ENCODE measurements at places on chromosomes 6 and 20.

DNA sequence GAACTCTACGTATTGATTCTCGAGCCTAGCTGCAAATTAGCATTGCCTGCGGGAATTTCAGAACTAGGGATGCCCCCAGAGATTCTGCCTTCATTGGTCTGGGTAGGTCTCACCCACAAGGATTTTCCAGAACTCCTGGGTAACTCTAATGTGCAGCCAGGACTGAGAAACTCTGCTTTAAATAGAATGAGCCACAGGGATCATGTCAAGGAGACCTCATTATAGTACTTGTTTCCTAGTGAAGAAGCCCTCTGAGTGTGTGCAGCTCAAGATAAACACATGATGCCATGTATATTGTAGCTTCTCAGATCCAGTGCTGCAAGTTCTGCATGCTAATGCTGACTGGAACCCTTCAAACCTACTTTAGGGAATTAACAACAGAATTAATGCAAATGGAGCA, 179.2 kb downstream of the PHACTR1 start:
- no peak for DNase-seq

GRCh38 chr6:17161076-17161475, 59.2 kb downstream of the STMND1 start:
- DNase-seq, result no peak

- no peak for DNase-seq
Observed at GRCh38 chr20:43243672-43244269, 54.1 kb upstream of the PTPRT start.

DNA sequence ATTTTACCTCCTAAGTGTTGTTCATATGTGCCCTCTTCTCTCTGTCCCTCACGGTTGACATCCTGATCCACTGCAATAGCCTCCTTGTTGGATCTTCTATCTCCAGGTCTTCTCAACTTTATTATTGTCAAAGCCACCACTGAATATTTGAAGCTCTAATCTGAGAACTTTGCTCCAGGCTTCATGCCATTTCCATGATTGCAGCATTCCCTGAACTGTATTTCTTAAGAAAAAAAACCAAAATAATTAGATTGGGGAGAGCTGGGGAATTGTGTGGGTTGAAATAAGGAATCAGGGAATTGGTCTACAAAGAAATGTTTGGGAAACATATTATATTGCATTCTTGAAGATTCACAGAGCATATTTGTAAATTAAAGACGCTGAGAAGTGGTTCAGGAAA, 2.5 kb upstream of the STX7 start:
- DNase-seq, result no peak

DNA sequence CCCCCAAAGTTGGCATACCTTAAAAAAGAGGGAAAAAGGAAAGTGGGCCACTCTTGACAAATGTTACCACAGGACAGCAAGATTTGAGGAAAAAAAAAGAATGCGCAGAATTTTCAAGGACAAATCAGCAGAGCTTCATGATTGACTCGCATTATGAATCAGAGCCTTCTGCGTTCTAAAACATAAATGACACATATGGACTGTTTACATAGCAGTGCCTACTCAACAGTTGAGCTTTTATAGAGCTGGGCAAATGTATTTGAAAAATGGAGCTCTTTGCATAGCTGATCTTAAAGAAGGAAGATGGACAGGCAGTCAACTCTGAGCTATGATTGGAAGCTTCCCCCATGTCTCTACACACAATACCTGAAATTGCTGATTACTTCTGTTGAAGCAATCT, 213.2 kb upstream of the NT5E start:
- DNase-seq, result no peak

DNA sequence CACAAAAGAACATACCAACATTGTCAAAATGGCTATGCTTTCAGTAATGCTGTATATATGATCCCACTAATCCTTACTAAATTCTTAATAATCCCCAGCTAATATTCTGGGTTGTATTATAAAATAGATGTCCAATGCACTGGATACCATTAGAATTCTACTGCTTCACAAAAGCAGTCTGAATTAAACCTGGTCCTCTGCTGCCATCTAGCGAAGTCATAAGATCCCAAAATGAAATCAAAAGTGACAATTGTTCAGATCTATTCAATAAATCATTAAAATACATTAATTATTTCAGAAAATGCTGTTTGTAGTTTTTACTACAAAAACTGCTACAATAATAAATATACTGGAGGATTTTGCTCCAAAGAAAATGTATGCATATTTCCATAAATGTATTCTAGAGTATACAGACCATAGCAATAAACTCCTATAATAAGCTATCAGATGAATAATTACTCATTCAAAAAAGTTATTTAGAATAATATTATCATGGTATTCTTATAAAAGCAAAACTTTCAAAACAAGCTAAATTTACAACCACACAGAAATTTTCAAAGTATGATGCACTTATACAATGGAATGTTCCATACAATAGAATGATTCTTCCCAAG, 92.6 kb downstream of the RNGTT start:
- no peak for DNase-seq

GRCh38 chr6:134702279-134702678, 247.6 kb downstream of the ALDH8A1 start:
- no peak for DNase-seq

DNA sequence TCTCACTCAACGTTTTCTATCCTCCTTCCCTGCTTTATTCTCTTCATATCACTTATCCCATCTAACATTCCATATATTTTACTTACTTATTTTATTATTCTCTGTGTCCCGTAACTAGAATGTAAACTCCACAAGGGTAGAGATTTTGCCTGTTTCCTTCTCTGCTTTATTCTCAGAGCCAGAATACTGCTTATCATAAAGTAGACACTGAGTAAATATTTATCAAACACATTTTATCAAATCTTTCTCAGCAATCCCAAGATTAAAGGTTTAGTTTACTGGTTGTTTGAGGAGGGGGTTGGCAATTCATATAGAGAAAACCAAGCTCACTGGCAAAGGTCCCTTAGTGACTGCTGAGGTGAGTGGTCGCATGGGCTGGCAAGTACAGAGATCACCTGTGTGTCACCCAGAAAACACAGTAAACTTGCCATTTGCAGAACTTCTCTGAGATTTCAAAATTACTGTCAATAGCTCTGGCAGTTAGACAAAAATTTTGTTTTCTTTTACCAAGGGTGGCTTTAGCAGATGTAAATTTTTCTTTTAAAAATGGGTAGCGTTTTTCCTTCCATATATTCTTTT, 662.4 kb downstream of the UTRN start:
- no peak for DNase-seq

DNA sequence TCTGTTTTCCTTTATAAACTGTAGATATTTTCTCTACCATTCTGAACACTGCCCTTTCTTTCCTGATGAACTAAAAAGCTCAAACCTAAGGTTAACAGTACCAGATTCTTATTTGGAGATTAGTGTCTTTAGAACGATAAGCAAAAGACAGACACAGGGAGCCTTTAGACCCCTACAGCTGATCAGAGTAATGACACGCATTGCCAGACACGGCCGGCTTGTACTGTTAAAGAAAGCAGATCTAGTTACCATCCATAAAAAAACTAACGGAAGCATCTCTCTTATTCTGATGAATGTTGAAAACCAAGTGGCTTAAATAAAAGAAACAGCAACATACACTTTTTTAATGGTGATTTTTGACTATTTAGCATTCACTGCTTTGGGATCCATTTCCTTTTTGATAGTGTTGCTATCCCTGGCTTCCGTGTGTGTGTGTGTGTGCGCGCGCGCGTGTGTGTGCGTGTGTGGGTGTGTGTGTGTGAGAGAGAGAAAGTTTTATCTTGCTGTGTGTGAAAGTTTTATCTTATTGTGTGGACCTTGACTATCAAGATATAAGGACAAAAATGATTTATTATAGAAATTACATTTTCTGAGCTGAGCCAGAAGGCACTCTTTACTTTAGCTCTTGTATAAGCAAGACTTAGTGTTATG, 95.6 kb upstream of the SLC35B3 start:
- DNase-seq, result no peak

DNA sequence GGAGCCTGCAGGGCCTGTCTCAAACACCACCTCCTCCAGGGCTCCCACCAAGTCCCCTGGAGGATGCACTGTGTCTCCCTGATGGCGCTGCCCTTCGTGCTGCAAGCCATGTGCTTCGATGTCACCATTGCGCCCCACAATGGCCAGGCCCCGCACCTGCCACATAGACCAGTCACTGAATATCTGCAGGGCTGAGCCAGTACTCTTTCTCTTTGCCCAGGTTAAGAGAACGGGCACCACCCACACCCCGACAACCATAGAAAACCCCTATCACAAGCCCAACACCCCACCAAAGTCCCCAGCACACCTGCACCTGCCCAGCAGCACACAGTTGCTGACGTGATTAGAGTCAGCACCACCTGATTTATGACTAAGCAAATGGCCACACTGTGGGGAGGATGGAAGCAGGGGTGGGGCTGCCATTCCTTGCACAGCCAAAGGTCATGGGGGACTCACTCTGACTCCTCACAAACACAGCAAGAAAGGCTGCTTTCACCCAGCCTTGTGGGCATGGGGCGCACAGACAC, 104.3 kb downstream of the SLC23A2 start:
- no peak for DNase-seq

GRCh38 chr6:89597988-89598387, 40.6 kb downstream of the LYRM2 start:
- DNase-seq, result no peak

Data from GM06990 (cell line).